Activated gamma-delta T cell (primary cell): ENCODE measurements at places on chromosomes 6 and 20.

DNA sequence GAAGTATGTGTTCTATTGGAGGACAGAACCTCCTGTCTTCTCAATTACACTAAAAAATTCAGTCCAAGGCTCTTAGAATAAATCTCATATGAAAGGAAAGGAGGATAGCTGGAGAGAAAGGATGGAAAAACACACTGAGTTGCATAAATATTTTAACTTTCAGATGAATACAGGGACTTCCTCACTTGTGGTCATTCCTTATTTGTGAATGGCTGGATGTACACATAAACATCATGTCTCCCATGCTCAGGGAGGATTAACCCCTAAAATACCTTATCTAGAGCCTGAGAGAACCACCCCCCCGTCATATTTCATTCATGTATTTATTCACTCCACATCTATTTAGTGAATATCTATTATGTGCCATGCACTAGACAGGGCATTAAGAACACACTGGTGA lies 217.6 kb upstream of the CITED2 start:
- no peak for DNase-seq

DNA sequence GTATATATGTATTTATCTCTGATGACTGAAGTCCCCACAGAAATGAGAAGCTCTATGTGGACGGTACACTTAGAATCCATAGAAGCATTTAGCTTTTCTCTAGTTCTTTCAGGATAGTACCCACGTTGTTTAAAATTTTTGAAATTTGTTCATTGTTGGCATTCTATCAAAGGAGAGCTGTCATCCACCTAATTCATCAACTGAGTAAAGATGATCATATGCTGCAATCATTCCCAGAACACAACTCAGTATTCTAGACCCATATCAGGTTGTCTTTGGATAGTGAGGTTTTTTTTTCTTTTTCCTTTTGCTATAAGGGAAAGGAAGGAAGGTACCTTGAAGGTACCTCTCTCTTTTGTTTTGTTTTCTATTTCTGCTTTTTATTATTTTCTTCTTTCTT lies 9.3 kb downstream of the SERAC1 start:
- DNase-seq = no peak

GRCh38 chr20:10060226-10060625 lies 25.4 kb downstream of the ANKEF1 start:
- DNase-seq = no peak

DNA sequence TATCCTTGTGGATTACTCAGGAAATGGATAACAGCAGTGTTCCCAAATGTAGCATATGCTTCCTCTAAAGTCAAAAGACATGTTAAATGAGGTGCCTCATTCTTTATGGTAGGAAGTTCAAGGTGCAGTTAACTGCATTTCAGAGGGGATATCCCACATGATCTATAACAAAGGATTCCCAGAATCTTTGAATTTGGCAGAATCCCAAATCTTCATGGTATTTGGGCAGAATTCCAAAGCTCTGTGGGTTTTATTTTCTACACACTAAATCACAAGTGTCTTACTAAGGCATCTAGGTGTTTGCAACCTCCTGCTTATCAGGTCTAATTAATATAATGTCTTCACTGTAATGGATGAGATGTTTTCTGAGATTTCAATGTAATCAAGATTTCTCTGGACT lies 364.3 kb upstream of the MAN1A1 start:
- no peak for DNase-seq

DNA sequence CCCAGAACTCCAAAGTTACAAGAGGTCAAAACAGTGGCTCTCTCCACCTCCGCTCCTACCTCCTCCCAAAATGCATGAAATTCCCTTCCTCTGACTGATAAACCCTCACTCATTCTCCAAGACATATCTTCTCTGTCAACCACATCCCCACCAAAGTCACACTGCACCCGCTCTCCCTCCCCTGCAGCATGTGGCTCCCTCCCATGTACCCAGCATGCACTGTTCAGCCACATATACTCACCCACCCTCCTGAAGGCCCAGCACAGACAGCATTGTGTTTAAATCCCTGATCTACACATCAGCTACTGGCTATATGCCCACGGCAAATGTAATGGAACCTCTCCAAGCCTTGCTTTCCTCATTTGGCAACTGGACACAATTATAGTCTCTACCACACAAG lies 5.5 kb upstream of the POU5F1 start:
- no peak for DNase-seq

DNA sequence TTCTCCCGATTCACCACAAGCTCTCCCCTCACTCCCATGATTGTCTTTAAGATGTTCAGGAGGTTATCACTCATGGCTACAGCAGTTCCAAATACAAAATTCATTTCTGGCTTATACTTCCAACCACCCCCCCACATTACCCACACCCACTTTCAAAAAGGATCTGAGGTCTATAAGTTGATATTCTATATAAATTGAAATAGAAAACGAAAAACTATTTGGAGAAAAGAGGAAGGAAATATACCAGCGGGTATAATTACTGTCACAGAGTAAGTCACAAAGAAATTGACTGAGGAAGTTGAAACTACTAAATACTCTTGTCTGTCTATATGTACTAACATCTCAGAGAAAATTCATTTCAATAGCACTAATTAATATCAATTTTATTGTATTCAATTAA lies 112.7 kb upstream of the TNFAIP3 start:
- DNase-seq = no peak

- no peak for DNase-seq
Observed at GRCh38 chr6:31010393-31011060, at the start of gene MUC22. Gene MUC22, plus strand, starts transcription at chr6:31010474. Its CDS starts 233 bp downstream, at chr6:31010707.

DNA sequence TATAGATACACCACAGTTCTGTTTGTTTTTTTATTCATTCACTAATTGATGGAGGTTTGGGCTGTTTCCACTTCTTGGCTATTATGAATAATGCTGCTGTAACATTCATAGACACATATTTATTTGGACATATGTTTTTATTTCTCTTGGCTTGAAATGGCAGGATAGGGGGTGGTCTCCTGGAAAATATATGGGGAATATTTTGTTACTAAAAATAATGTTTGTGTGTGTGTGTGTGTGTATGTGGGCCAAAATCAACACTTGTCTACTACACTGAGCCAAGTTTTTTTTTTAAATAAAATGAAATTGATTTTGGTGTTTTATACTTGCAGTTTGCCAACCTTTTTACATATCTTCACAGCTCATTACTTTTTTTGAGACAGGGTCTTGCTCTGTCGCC lies 264.4 kb upstream of the SULF2 start:
- no peak for DNase-seq

GRCh38 chr6:158697811-158698210 lies 48.0 kb downstream of the SYTL3 start:
- DNase-seq = no peak

- no peak for DNase-seq
Observed at GRCh38 chr6:254016-254415, 38.3 kb upstream of the DUSP22 start.

DNA sequence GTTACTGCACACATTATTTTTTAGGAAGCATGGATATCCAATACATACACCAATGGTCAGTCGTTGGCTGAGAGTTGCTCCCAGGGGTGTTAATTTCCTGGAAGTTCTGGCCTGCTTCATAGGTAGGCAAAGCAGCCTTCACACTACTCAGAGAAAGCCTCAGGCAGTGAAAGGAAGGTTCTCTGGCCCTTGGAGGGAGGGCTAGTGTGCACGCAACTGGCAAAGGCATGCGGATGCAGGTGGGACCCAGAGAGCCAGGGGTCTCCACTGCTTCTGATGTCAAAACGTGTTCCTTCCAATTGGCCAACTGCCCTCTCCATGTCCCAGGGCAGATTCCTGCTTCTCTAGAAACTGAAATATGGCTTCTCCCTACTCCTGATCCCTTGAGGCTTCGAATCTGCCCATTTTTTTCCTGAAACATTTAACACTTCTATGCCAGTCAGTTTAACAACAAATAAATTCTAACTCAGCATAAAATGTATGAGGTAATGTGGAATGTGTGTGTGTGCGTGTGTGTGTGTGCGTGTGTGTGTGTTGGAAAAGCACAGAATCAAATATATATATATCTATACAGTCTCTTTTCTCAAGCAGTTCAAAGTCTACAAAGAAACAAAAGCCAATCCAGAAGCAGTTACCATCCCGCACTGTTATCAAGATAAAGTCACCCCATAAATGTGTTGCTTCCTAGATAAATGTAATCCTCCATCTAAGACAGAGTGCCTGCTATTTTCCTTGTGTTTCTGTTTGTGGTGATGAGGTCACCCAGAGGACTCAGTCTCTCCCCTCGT lies 94.0 kb upstream of the HIVEP1 start:
- DNase-seq = no peak

- DNase-seq = no peak
Observed at GRCh38 chr20:20261159-20261558, 106.7 kb upstream of the INSM1 start.

- DNase-seq = no peak
Observed at GRCh38 chr6:158419339-158419909, 107.2 kb downstream of the TULP4 start.

- DNase-seq = no peak
Observed at GRCh38 chr6:85126485-85127167, 323.3 kb upstream of the NT5E start.

DNA sequence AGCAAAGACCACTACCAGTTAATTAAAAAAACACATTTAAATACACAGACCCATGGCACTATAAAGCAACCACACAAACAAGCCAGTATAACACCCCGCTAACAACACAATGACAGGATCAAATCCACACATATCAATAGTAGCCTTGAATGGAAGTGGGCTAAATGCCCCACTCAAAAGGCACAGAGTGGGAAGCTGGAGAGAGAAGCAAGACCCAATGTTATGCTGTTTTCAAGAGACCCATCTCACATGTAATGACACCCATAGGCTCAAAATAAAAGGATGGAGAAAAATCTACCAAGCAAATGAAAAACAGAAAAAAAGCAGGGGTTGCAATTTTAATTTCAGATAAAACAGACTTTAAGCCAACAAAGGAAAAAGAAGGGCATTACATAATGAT lies 125.4 kb upstream of the PTCHD4 start:
- no peak for DNase-seq

- no peak for DNase-seq
Observed at GRCh38 chr20:59144179-59144830, 19.3 kb upstream of the ZNF831 start.

GRCh38 chr20:49594931-49595315 lies 27.0 kb upstream of the PTGIS start:
- DNase-seq = no peak

DNA sequence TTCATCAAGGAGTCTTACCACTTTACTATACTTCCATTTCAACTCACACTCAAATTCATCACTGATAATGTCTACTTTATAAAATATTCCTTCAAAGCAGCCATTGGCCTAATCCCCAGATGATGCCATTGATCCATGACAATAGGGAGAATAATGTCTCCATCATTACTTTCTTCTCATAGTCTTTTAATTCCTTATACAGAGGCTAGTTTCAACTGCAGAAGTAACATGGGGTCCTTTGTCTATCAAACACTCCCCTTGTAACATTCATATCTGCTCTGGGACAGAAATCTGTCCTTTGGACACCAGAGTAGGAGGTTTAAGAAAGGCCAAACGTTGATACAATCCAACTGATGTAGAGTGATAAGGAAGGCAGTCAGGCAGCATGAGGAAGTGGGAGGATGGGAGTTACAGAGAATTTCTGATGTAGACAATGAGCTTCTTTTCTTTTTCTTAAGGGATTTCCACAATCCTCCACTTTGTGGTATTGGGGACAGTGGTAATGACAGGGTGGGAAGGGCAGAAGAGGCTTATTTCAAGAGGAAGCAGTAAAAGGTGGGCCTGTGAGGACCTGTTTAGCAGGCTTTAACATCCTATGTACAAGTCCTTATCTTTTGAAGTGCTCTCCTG lies 18.9 kb upstream of the HLA-DOA start:
- no peak for DNase-seq

DNA sequence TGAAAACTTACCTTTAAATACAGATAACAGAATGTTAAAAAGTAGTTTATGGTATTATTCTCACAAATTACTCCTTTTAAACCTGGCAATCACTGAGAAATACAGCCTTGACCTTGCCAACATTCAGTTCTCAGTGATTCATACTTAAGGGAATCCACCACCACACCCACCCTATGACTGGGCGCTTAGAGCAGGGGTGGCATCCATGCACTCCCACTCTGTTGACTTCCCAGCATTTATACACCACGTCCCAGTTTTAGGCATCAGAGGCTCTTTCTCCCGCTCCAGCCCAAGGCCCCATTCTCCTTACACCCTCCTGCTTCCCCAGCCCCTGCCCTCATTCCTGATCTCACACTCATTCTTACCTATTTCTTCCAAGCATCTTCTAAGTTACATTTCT lies 16.3 kb downstream of the TRAF3IP2 start:
- DNase-seq = no peak

- no peak for DNase-seq
Observed at GRCh38 chr20:57714409-57715267, 4.8 kb upstream of the PMEPA1 start.

DNA sequence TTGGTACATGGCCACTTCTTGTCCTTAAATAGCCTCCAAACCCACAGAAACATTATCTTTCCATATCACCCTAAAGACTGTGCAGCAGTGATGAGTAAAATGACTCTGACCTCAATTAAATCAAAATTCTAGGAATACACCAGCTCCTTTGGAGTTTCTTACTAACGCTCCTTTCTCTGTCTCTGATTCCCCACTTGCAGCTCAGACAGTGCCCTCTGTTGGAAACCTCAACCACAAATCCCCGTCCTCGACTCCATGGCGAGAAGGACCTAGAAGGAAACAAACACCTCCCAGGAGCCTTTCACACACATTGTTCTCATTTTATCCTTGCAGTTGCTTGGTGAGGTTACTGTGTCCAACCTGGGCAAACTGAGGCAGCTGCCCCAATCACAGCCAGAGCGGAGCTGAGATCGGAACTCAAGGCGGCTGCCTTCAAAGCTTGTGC lies 17.7 kb upstream of the PARD6B start:
- no peak for DNase-seq

- DNase-seq = no peak
Observed at GRCh38 chr6:130421585-130421984, 55.8 kb downstream of the TMEM200A start.

- DNase-seq = no peak
Observed at GRCh38 chr6:115796061-115796460, 264.6 kb downstream of the FRK start.
